Lung (tissue), 17 donors: ENCODE measurements at places on chromosomes 5 and 9.
A peak's percentile ranks its signal among the peaks of the same experiment; 100 is the strongest.

- no peaks in the 10 kb centered on the region for H3K27me3 ChIP-seq
- no peak for DNase-seq
- H3K27ac ChIP-seq: no peak overlapping the region
- H3K4me3 ChIP-seq: no peak overlapping the region
- no peaks in the 10 kb centered on the region for H3K4me1 ChIP-seq
Observed at GRCh38 chr5:118733394-118733793, 255.0 kb downstream of the DTWD2 start.

DNA sequence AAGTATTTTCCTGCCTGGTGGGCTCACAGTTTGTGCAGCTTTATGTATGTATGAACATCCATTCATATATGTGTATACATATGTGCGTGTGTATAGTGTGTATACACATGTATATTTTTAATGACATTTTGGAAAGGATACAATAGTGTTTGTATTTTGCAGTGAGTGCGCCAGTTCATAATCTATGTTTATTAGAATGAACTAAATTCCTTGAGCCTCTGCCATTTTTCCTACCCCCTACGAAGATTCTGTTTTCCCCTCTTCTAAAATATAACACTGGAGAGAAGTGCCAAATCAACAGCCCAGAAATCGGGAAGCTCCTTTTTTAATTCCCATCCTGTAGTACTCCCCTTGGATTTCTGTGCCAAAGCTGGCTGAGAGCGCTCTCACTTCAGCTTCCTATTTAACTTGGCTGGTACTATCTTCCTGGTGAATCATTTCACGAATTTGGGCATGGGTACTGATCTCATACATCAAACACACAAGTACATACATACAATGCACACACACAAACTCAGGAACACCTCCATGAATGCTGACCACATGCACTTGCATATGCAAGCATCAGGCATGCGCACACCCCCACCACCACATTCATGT is 578.4 kb upstream of the WWC1 start:
- no peak overlapping the region for H3K27ac ChIP-seq
- H3K36me3 ChIP-seq: no peaks in the 10 kb centered on the region
- peaks cover 6% of the 10 kb centered on the region for H3K4me1 ChIP-seq
- no peaks in the 10 kb centered on the region for H3K27me3 ChIP-seq
- H3K4me3 ChIP-seq: no peak overlapping the region

- no peak overlapping the region for H3K4me3 ChIP-seq
- H3K27ac ChIP-seq: no peak overlapping the region
- H3K4me1 ChIP-seq: no peaks in the 10 kb centered on the region
- H3K27me3 ChIP-seq: no peaks in the 10 kb centered on the region
Observed at GRCh38 chr5:71014176-71014575, 11.0 kb downstream of the NAIP start.

DNA sequence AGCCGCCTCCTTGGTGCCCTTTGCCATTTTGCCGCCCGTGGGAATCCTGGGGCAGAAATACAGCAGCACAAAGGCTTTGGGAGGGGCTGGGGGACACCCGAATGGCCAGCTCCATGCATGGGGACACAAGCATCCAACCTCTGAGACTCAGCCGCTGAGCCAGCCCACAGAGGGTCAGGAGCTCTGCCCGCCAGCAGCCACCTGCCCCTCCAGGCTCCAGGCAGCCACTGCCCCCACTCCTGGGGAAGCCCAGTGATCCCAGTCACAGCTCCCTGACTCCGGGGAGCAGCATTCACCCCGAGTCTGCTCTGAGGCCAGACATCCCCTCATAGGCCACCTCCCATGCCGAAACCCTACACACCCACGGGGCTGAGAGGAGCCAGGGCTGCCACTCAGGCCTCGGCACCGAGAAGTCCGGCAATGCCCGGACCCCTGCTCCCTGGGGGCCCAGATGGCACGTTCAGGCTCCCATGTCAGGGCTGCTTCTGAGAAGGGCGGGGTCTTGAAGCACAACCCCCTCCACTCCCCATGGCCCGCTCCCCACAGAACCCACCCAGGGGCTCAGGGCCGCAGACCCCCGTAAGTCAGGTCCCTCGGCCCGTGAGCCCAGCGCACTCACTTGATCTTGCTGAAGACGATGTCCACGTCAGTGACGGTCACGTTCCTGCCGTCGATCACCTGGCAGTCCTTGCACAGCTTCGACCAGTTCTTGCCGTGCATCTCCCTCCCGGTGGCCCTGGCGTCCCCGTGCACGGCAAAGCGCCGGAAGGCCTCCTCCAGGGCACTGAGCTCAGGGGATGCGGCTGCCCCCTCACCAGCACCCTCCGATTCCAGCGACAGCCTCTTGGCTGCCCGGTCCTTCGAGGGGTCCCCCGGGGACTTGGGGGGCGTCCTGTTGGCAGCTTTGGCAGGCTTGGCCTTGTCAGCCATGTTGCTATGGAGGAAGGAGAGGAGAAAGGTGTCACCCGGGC is 15.7 kb downstream of the TPPP start:
- H3K4me3 ChIP-seq: no peak overlapping the region
- no peak for DNase-seq
- no peak overlapping the region for H3K27ac ChIP-seq
- H3K36me3 ChIP-seq: no peaks in the 10 kb centered on the region

DNA sequence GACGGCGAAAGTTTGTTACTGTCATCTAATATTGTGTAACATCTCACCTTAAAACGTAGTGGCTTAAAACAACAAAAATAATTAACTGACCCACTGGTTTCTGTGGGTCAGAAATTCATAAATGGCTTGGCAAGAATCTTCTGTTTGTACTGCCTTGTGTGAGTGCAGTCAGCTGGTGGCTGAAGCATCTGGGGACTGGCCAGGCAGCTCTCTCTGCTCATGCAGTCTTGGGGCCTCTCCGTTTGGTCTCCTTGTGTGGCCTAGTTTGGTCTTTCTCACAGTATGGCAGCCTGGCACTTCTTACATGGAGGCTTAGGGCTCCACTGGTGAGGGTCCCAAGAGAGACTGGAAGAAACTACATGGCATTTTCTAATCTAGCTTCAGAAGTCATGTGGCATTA is 49.0 kb upstream of the CTXN3 start:
- H3K4me1 ChIP-seq: peaks cover 25% of the 10 kb centered on the region
- H3K36me3 ChIP-seq: no peaks in the 10 kb centered on the region
- H3K4me3 ChIP-seq: no peak overlapping the region
- no peaks in the 10 kb centered on the region for H3K27me3 ChIP-seq
- peak; percentile 47 for DNase-seq

DNA sequence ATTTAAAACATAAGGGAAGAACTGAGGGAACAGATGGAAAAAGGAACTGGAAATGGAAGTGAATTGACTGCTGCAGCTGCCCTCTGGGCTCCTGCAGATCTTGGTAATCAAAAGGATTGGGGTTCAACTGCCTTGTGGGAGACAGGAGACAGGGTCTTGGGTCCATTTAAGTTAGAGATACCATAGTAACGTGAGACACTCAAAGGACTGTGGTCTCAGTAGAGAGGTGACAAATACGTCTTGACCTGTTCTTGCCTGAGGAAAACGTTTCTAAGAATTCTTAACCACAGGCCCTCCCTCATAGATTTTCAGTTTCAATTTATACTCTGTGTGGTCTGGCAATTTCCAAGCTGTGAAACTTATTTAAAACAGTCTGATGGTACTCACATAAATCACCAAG is 100.8 kb upstream of the DHFR start:
- DNase-seq: no peak
- no peaks in the 10 kb centered on the region for H3K4me1 ChIP-seq
- no peak overlapping the region for H3K4me3 ChIP-seq

DNA sequence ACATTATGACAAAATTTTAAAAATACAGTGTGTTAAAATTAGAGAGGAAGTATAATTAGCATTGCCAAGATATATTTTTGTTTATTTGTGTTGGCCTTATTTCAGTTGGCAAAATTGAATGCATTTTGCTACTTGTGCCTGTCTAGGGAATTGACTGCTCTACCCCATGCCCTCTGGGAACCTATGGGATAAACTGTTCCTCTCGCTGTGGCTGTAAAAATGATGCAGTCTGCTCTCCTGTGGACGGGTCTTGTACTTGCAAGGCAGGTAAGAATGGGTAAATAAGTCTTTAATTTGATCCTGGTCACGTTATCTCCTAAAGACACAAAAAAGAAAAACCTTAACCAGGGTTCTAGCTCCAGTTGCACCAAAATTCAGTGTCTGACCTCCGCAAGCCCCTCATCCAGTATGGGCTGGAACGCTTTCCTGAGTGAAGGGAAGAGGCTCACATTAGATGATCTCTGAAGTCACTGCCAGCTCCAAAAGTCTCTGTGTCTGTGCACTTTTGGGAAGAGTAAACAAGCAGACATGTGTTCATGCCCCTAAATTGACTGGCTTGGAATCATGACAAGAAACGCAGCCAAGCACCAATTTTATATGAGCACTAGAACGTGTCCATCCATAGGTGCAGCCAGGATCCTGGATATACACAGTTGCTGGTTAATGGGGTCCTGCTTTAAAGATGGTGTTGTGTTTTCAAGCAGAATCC is 98.3 kb upstream of the PRRC1 start:
- DNase-seq: no peak
- H3K4me1 ChIP-seq: no peaks in the 10 kb centered on the region
- no peak overlapping the region for H3K27ac ChIP-seq
- no peak overlapping the region for H3K4me3 ChIP-seq
- no peaks in the 10 kb centered on the region for H3K36me3 ChIP-seq
